ENCODE measurements at places on chromosomes 2 and 18.
A peak's percentile ranks its signal among the peaks of the same experiment; 100 is the strongest.

- no peaks in the 10 kb centered on the region for H3K27me3 ChIP-seq
- no peaks in the 10 kb centered on the region for H3K36me3 ChIP-seq
- H3K27ac ChIP-seq, result no peak overlapping the region
- H3K4me1 ChIP-seq, result no peaks in the 10 kb centered on the region
- no peak for DNase-seq
Observed at GRCh38 chr2:157152362-157152761, 105.1 kb upstream of the GALNT5 start.

GRCh38 chr2:216293883-216294282, 78.4 kb downstream of the MARCHF4 start:
- H3K36me3 ChIP-seq, result no peaks in the 10 kb centered on the region
- no peak overlapping the region for H3K4me3 ChIP-seq
- no peaks in the 10 kb centered on the region for H3K4me1 ChIP-seq

DNA sequence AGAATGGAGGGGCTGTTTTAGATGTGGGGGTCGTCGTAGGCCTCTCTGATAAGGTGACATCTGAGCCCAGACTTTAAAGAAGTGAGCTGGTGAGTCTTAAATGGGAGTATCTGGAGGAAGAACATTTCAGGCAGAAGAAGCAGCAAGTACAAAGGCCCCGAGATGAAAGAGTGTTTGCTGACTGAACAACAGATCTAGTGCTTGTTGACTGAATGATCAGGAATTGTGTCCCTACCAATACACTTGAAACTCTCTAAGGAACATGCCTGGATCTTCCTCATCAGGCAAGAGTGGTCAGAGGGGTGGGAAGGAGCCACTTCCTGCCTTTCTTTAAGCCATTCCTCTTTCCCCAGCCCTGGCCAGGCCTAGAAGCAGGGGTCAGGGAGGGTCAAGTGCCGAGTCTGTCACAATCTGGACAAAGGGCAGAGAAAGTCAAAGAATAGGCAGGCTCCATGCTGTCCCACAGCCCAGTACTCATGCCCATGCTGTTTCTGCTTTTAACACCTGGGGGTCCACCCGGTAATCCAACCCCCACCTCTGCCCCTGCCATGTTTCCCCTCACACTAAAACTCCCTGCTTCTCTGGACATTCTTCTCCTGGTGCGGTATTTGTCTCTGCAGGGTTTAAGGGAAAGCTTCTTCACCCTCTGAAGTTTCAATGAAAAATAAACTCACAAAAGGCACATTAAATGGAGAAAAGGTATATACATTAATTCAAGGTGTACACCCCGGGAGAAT, 3.0 kb upstream of the TMEM37 start:
- no peak overlapping the region for H3K27ac ChIP-seq
- no peaks in the 10 kb centered on the region for H3K36me3 ChIP-seq
- peaks cover 12% of the 10 kb centered on the region for H3K27me3 ChIP-seq
- no peak for DNase-seq

GRCh38 chr2:188277786-188278185, 13.9 kb upstream of the GULP1 start:
- no peaks in the 10 kb centered on the region for H3K4me1 ChIP-seq
- H3K27me3 ChIP-seq, result no peaks in the 10 kb centered on the region
- H3K36me3 ChIP-seq, result no peaks in the 10 kb centered on the region
- no peak overlapping the region for H3K4me3 ChIP-seq

DNA sequence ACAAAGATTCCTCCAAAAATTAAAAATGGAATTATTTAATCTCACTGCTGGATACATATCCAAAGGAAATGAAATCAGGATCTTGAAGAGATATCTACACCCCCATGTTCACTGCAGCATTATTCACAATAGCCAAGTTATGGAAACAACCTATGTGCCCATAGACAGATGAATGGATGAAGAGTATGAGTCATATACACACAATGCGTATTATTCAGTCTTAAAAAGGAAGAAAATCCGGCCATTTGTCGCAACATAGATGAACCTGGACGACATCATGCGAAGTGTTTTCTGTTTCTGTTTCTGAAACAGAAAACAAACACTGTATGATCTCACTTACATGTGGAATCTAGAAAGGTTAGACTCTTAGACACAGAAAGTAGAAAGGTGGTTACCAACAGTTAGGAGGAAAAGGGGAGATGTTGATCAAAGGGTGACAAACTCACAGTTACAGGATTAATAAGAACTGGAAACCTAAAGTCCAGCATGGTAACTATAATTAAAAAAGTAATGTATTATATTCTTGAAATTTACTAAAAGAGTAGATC, 87.8 kb upstream of the ERBB4 start:
- H3K27ac ChIP-seq, result no peak overlapping the region
- H3K4me1 ChIP-seq, result no peaks in the 10 kb centered on the region
- no peaks in the 10 kb centered on the region for H3K27me3 ChIP-seq

GRCh38 chr2:98453531-98453930, 8.9 kb downstream of the INPP4A start:
- peaks cover 88% of the 10 kb centered on the region for H3K4me1 ChIP-seq
- DNase-seq, result no peak
- peak overlapping the region; percentile 61 for H3K27ac ChIP-seq

GRCh38 chr2:28363686-28364280, 28.9 kb upstream of the FOSL2 start:
- DNase-seq, result no peak
- peaks cover 65% of the 10 kb centered on the region for H3K4me1 ChIP-seq
- no peaks in the 10 kb centered on the region for H3K27me3 ChIP-seq
- H3K36me3 ChIP-seq, result no peaks in the 10 kb centered on the region

DNA sequence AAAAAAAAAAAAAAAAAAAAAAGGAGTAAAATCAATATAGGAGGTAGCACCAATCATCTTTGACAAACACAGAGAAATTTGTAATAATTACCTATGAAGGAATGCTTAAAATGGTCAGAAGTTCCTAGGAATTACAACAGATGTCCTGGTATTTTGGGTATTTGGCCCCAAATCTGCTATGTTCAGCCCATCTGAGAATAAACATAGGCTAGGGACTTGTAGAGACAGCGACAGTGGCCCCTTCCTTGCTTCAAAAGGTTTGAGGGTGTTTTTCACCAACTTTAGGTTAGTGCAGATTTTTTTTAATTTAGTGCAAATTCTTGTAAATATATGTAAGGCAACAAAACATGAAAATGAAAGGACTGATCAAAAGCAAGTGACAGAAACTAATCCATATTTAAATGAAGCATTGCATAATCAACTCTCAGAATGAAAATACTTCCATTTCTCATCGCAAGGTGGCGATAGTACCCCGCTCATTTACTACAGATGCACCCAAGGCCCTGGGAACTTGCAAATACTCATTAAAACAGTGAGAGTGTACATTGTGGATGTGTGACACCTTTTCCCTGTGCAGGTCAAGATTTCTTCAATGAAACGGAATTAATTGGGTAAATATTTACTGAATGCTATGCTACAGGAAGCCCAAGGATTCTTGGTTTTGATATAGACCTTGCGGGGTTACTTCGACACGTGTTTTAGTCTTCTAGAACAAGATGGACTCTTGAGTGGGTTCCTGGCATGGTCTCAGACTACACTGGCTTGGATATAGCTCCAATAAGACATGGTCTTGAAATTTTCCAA, 44.6 kb downstream of the FAM124B start:
- no peak overlapping the region for H3K4me3 ChIP-seq
- peak; percentile 39 for DNase-seq
- no peaks in the 10 kb centered on the region for H3K27me3 ChIP-seq
- no peak overlapping the region for H3K27ac ChIP-seq
- H3K36me3 ChIP-seq, result no peaks in the 10 kb centered on the region

DNA sequence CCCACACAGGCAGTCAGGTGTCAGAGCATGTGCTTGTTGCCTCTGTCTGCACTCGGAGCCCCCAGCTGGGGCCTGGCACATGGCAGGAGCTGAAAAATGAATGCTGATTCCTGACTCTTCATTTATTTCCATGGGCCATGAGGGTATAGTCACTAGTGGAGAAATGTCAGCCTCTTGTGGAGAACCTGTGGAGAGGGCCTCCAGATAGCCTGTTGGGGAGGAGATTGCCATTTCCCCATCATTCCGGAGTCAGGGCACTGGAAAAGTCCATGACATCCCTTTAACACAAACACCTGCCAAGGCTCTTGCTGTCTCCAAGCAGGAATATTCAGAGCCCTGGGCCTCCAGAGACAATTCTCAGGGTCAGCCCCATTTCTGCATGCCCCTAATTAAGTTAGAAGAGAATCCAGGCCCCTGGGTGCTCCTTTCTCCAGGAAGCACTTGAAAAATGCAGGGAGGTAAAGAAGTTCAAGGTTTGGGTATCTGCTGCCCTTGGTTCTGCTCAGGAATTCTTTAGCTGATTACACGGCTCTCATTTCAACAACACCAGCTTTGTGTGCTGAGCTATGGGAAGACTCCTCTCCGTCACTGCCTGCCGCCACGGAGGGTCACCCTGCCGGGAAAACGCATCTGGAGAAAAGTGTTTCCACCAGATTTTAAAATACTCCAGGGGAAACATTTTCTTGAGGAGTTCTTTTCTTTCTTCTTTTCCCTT, 311.3 kb downstream of the MYCN start:
- no peaks in the 10 kb centered on the region for H3K27me3 ChIP-seq
- no peak overlapping the region for H3K4me3 ChIP-seq
- H3K36me3 ChIP-seq, result no peaks in the 10 kb centered on the region
- no peaks in the 10 kb centered on the region for H3K4me1 ChIP-seq
- H3K27ac ChIP-seq, result no peak overlapping the region

GRCh38 chr2:61845320-61845719, 8.5 kb downstream of the FAM161A start:
- no peaks in the 10 kb centered on the region for H3K4me1 ChIP-seq
- H3K36me3 ChIP-seq, result no peaks in the 10 kb centered on the region
- no peak for DNase-seq
- H3K4me3 ChIP-seq, result no peak overlapping the region

- no peak overlapping the region for H3K27ac ChIP-seq
- H3K4me1 ChIP-seq, result no peaks in the 10 kb centered on the region
- no peak overlapping the region for H3K4me3 ChIP-seq
- DNase-seq, result no peak
Observed at GRCh38 chr18:39424261-39424660, 1858.7 kb upstream of the CELF4 start.

- DNase-seq, result no peak
- H3K4me1 ChIP-seq, result no peaks in the 10 kb centered on the region
- H3K27ac ChIP-seq, result no peak overlapping the region
- H3K4me3 ChIP-seq, result no peak overlapping the region
- H3K36me3 ChIP-seq, result no peaks in the 10 kb centered on the region
Observed at GRCh38 chr2:109226128-109226527, 97.1 kb downstream of the SH3RF3 start.

DNA sequence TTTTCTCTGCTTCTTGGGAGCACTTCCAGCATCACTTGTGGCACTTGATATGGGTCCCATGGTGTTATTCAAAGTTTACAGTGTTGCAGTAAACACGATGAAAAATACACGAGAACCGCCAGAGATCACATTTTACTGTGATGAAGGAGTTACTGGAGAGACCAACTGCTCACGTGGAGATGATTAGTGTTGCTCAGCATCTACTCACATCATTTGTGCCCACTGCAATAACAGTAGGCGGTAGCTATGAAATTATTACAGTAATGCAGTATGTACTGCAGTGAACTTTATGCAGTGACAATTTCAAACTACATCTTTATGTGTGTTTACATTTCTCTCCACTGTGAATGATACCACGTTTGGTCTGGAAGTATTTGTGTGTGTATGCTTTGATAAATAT, 93.5 kb downstream of the SLC4A3 start:
- no peaks in the 10 kb centered on the region for H3K4me1 ChIP-seq
- no peak overlapping the region for H3K4me3 ChIP-seq
- no peak overlapping the region for H3K27ac ChIP-seq
- H3K36me3 ChIP-seq, result no peaks in the 10 kb centered on the region
- no peak for DNase-seq

- H3K36me3 ChIP-seq, result no peaks in the 10 kb centered on the region
- H3K4me3 ChIP-seq, result no peak overlapping the region
- no peaks in the 10 kb centered on the region for H3K4me1 ChIP-seq
- no peaks in the 10 kb centered on the region for H3K27me3 ChIP-seq
- H3K27ac ChIP-seq, result no peak overlapping the region
- no peak for DNase-seq
Observed at GRCh38 chr2:239824866-239825704, 200.1 kb downstream of the NDUFA10 start.

DNA sequence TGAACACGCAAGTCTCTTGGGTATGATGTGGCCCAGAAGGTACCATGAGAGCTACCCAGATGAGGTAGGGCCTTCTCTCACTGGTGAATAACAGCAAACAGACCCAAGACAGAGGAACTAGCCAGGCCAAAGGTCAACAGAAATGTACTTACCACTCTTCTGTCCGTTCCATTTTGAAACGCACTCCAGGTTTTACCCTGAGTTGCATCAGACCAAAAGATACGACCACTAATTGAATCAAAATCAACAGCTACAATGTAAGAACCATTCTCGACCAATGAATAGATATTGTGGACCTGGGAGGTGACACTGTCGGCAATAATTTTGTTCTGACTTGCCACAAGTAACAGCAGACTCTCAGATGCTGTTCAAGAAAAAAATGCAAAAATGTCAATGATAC, 124.4 kb downstream of the LRP2 start:
- no peaks in the 10 kb centered on the region for H3K4me1 ChIP-seq
- no peak overlapping the region for H3K4me3 ChIP-seq
- H3K27ac ChIP-seq, result no peak overlapping the region
- H3K27me3 ChIP-seq, result no peaks in the 10 kb centered on the region
- DNase-seq, result no peak

- no peak overlapping the region for H3K4me3 ChIP-seq
- H3K27ac ChIP-seq, result no peak overlapping the region
- H3K4me1 ChIP-seq, result no peaks in the 10 kb centered on the region
- H3K36me3 ChIP-seq, result no peaks in the 10 kb centered on the region
- H3K27me3 ChIP-seq, result no peaks in the 10 kb centered on the region
Observed at GRCh38 chr2:70514612-70515055, 39.0 kb downstream of the TGFA start.

- peaks cover 2% of the 10 kb centered on the region for H3K27me3 ChIP-seq
- H3K4me3 ChIP-seq, result no peak overlapping the region
- H3K36me3 ChIP-seq, result no peaks in the 10 kb centered on the region
- no peak overlapping the region for H3K27ac ChIP-seq
Observed at GRCh38 chr2:121801916-121802315, 46.5 kb downstream of the TSN start.

DNA sequence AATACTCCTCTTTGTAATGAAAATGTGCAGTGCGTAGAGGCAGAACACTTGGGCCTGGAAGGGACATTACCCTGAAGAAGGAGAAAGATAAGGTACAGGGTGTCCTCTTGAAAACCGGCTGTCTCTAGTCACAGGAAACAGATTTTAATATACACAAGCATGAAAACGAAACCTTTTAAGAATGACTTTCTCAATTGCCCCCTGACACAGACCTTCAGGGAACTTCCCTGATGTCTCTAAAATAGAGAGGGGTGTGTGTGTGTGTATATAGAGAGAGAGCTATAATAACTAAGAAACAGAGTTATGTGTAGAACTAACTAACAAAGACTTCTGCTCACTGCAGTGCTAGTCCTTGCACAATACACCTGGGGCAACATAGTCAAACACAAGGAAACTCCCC, 780.0 kb downstream of the CNTNAP5 start:
- H3K27me3 ChIP-seq, result no peaks in the 10 kb centered on the region
- DNase-seq, result no peak
- H3K27ac ChIP-seq, result no peak overlapping the region
- H3K4me3 ChIP-seq, result no peak overlapping the region
- H3K4me1 ChIP-seq, result no peaks in the 10 kb centered on the region
- no peaks in the 10 kb centered on the region for H3K36me3 ChIP-seq

GRCh38 chr18:61580046-61580445, 246.8 kb downstream of the CDH20 start:
- DNase-seq, result no peak
- no peak overlapping the region for H3K4me3 ChIP-seq
- peaks cover 2% of the 10 kb centered on the region for H3K27me3 ChIP-seq
